ENCODE measurements at places on chromosomes 7 and 10. TPM values are rescaled to one million over a fixed set of nuclear protein-coding genes. Genes with fewer than 3 reads are reported as not detected.

- no peaks in the 10 kb centered on the region for H3K36me3 ChIP-seq
- H3K4me3 ChIP-seq: no peak overlapping the region
- H3K4me1 ChIP-seq: no peaks in the 10 kb centered on the region
- H3K27me3 ChIP-seq: peaks cover 65% of the 10 kb centered on the region
Observed at GRCh38 chr10:6722616-6723004, 142.5 kb upstream of the PRKCQ start.

Gene KCP
- polyA plus RNA-seq: not detected

Gene FBXO24
- polyA plus RNA-seq: 0.95 TPM

GRCh38 chr10:125120053-125120710 lies 40.2 kb downstream of the CTBP2 start:
- H3K27me3 ChIP-seq: no peaks in the 10 kb centered on the region
- DNase-seq: no peak
- H3K27ac ChIP-seq: no peak overlapping the region
- no peaks in the 10 kb centered on the region for H3K36me3 ChIP-seq

DNA sequence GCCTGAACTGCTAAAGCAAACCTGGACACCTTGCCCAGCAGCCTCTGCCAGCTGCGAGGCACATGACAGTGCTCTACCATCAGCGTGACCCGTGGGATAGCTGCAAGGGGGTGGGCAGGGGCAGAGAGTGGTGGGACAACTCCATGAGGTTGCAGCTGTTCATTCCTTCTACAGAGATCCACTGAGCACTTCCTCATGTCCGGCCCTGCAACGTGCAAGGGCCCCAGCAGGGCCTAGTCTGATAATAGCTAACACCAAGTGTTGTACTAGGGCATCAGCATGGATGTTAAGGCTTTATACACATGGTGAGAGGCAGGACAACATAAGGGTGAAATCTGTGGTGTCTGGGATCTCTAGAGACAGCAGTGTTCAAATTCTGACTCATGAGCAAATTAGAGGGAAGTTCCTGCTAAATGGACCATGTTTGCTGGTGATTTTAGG lies 14.3 kb downstream of the NOD1 start:
- H3K4me1 ChIP-seq: peaks cover 70% of the 10 kb centered on the region
- no peaks in the 10 kb centered on the region for H3K36me3 ChIP-seq
- no peak overlapping the region for H3K27ac ChIP-seq
- H3K27me3 ChIP-seq: no peaks in the 10 kb centered on the region

DNA sequence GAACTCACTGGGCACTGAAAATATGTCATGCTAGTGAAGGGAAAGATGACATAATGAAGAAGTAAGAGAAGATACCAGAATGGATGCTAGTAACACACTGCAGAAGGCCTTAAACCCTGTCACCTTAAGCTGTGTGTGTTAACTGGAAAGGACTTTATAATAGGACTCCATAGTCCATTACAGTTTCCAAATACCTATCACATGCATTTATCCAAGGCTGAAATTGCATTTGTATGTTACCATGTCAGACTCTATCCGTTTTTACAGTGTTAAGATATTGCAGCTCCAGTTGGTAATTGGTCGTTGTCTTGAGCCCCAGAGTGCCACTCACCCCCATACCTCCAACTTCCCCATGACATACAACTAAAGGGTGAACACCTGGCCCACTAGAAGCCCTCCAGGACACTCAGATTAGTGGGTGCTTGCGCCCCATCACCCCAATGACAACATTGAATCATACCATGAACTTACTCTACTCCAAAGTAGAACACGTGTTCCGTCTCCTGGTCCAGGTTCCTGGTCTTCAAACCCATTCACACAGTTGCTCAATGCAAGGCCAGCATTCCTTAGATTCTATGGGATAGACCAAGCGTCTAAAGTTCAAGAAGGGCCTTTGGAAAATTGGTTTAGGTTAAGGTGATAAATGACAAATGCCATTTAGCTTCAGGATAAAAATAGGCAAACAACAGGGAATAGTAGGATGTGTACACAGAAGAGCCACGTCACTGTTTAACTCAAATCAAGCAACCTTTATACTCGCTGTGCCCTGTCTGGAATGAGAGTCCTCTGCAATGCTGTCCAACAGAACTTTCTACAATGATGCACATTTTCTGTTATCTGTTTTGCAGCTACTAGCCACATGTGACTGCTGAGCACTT lies 2.1 kb upstream of the RAPGEF5 start:
- H3K4me3 ChIP-seq: no peak overlapping the region
- H3K27ac ChIP-seq: no peak overlapping the region
- H3K27me3 ChIP-seq: peaks cover 38% of the 10 kb centered on the region
- H3K36me3 ChIP-seq: no peaks in the 10 kb centered on the region
- no peak for DNase-seq

GRCh38 chr7:7843240-7843639 lies 124.8 kb upstream of the RPA3 start:
- peaks cover 10% of the 10 kb centered on the region for H3K4me1 ChIP-seq
- no peak overlapping the region for H3K4me3 ChIP-seq
- H3K27me3 ChIP-seq: no peaks in the 10 kb centered on the region
- H3K27ac ChIP-seq: no peak overlapping the region
- peaks cover 18% of the 10 kb centered on the region for H3K36me3 ChIP-seq

GRCh38 chr10:93463723-93464476 lies 18.2 kb downstream of the MYOF start:
- no peak for DNase-seq
- H3K27ac ChIP-seq: no peak overlapping the region
- no peaks in the 10 kb centered on the region for H3K36me3 ChIP-seq
- no peaks in the 10 kb centered on the region for H3K4me1 ChIP-seq
- H3K27me3 ChIP-seq: no peaks in the 10 kb centered on the region
- no peak overlapping the region for H3K4me3 ChIP-seq

DNA sequence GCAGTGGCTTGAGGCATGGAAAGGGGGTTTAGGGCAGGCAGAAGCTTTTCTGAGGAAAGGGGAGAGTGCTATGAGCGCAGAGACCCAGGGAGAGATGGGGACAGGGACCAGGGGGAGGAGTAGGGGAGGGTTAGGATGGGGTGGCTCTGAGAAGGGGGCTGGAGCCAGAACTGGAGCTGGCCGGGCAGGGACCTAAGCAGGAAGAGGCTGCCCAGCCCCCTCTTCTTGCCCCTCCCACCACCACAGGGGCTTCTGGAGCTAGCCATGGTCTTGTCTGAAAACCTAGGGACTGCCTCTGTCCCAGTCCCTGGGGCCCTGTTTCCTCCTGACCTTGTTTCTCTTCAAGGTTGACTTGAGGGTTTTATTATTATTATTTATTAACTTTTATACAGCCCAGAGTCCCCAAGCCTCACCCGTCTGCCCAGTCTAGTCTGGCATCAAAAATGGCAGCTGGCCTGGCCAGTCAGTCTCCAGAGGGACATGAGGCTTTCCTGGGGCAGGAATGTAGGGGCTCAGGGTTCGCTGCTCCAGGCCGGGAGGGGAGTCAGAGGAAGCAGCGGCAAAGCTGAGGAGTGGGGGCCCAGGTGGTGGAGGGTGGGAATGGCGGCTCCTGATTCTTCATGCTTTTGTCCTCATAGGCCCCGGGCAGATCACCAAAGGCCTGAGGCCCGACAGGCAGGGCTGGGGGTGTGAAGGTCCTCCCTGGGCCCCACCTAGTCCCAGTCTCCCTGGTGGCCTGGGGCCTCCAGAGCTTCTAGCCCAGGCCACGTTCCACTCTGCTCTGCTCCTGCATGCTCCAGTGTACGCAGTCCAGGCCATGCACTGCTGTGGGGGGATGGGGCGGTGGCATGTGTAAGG lies 5.7 kb downstream of the TRIM8 start:
- H3K4me3 ChIP-seq: peak overlapping the region; percentile 92
- H3K36me3 ChIP-seq: peaks cover 6% of the 10 kb centered on the region
- no peaks in the 10 kb centered on the region for H3K27me3 ChIP-seq
- H3K27ac ChIP-seq: peak overlapping the region; percentile 94
- DNase-seq: no peak

GRCh38 chr7:54996391-54996790 lies 22.4 kb upstream of the EGFR start:
- no peak for DNase-seq
- H3K4me3 ChIP-seq: no peak overlapping the region
- H3K36me3 ChIP-seq: no peaks in the 10 kb centered on the region
- no peaks in the 10 kb centered on the region for H3K27me3 ChIP-seq
- peaks cover 3% of the 10 kb centered on the region for H3K4me1 ChIP-seq

Gene ANKRD16
- polyA plus RNA-seq: 5.8 TPM

- H3K27me3 ChIP-seq: peaks cover 13% of the 10 kb centered on the region
- no peak overlapping the region for H3K27ac ChIP-seq
- no peak for DNase-seq
- H3K4me3 ChIP-seq: no peak overlapping the region
- H3K4me1 ChIP-seq: peaks cover 3% of the 10 kb centered on the region
Observed at GRCh38 chr10:91312382-91312733, 91.9 kb downstream of the PCGF5 start.
